Stimulated activated CD8-positive, alpha-beta memory T cell treated with anti-CD3 and anti-CD28 coated beads, Interleukin-4, amount 100 ng/mL, for 4 hours (primary cell): ENCODE measurements at places on chromosomes 16 and 17.
A peak's percentile ranks its signal among the peaks of the same experiment; 100 is the strongest.

DNA sequence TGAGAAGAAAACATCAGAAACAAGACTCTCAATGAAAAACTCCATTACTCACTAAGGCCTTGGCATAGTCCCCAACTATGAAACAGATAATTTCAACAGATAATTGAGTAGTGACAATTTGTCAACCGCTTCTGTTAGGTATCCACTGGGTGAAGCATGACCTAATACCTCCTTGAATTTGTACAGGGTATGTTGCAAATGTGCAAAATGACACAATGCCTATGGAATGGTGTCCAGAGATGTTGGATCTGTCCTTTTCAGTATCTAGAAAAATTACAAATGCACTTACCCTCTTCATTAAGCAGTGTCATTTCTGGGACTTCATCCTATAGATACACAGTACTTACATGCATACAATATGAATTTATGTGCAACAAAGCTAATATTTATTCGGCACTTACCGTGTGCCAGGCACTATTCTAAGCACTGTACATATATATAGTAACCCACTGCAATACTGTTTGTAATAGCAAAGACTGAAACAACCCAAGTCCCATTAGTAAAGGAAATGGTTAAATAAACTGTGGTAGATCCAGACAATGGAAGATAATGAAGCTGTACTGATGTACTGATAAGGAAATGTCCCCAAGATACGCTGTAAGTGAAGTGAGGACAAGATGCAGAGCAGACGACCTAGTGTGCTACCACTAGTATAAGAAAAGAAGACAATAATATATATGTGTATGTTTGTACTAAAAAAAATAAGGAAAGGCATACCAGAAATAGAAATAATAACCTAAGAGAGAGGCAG is 21.4 kb upstream of the SLC6A4 start:
- no peak for DNase-seq

GRCh38 chr17:72971226-72971880 is 121.1 kb downstream of the SLC39A11 start:
- no peak for DNase-seq

GRCh38 chr17:76307299-76307965 is 644 bp downstream of the QRICH2 start:
- no peak for DNase-seq

GRCh38 chr17:76816590-76817135 is 51.5 kb upstream of the MGAT5B start:
- peak; percentile 17 for DNase-seq

DNA sequence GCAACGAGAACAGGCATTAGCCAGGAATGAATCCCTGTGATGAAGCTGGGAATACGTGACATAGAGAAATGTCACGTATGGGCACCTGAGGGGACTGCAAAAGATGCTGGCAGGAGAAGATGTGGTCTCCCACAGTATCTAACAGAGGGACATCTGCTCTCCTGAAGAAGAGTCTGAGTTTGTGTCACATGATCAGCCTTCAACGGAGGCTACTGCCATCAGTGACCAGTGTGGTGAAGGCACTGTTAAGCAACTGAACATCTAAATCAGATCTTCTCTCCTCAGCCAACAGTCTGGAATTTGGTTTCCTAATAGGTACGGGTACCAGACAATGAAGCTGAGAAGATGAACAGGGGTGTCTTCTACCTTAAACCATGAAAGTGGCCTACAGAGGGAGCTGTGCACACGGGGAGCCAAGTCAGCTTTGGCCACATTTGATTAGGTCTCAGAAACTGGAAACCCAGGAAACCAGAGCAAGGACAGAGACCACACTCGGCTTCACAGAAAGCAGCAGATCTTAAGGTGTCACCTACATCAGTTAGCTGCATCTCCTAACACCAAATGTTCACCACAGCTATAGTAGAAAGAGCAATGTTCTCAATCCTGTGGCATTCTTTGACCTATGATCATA is 41.8 kb downstream of the BRD7 start:
- no peak for DNase-seq

- no peak for DNase-seq
Measured at GRCh38 chr17:32546031-32546444, 59.2 kb downstream of the CDK5R1 start.

- no peak for DNase-seq
Measured at GRCh38 chr17:6231886-6232731, 161.9 kb downstream of the WSCD1 start.

DNA sequence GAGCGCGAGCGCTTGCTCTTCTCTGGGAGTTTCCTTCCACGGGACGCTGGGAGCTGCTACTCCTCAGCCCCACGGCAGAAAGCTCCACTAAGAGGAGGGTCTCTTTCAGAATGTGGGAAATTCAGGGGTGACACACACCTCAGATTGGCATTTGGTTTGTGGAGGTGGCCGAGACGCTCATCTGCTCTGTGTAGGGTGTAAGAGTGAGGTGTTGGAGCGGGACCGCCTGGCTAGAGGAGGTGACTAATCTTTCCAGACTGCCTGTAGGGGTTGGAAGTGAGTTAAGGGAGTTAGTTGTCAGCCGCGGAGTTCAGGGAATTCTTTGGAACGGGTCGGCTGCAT is 735 bp downstream of the PSMD11 start:
- peak; percentile 19 for DNase-seq

DNA sequence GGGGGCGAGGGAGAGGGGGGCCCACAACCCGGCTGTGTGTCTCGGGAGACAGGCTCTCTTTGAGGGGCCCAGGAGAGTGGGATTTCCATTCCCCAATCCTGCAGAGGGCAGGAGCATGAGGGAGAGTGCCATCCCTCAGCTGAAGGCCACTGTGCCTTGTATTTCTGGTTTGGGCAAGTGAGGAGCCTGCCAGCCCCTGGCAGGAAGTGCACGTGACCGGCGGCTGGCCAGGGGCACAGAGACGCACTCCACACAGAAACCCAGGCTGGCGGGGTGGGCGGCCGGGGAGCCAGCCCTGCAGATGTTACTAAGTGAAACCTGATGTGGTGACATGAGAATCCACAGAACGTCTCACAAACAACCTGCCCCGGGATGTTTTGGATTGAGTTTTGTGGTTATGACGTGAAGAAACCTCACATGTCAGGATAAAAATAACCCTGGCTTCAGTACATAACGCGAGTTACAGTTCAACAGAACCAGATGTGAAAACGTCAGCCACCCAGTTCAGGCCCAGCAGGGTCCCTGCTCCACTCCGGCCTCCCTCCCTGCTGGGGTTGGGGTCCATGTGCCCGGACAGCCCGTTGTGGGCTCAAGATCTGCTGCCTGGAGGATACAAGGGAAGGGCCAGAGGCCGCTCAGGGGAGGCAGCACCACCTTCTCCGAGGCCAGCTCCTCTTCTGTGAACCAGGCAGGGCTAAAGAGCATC is 51.7 kb upstream of the MTSS2 start:
- DNase-seq: peak; percentile 17

- no peak for DNase-seq
Measured at GRCh38 chr17:1714427-1714979, 4.3 kb upstream of the TLCD2 start.

GRCh38 chr17:38606646-38607611 is 1.2 kb upstream of the SRCIN1 start:
- no peak for DNase-seq

GRCh38 chr16:1056196-1056595 is 16.4 kb upstream of the SSTR5 start:
- DNase-seq: no peak

DNA sequence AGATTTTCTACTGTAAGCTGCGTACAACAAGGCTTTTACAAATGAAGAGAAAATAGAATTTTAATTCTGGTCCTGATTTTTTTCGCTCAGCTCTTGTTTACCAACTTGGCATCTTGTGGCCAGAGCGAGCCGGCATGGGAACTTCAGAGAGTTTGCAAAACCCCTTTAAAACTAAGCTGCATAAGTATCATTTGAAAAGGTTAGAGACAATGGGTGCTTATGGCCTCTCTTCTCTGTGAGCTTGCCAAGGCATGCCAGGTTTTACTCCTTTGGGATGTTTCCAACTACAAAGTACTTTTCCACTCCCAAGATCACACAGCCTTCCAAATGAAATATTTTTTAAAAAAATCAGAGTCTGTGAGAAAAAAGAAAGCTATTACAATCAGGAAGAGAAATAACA is 62.4 kb upstream of the FA2H start:
- DNase-seq: no peak

DNA sequence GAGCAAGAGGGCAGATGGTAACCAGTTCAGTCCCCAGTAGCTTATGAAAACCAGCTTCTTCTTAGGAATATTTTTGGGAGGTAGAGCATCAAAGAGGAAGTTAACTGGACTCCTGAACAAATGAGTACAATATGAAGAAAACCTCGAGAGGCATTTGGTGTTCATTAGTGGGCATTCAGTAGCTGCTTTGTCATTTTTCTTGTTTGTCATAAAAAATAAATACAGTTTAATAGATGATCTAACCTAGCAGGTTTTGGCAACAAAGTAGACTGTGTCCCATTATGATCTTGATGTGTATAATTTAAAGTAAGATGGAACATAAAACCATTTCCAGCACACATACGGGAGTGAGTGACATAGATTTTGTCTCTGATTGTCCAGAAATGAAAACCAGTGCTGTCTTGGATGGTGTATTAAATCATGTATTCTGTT is 173.1 kb downstream of the HS3ST3A1 start:
- DNase-seq: no peak

- DNase-seq: no peak
Measured at GRCh38 chr17:16912021-16912962, 59.6 kb downstream of the TNFRSF13B start.

- no peak for DNase-seq
Measured at GRCh38 chr16:71448274-71448866, 6.5 kb upstream of the TLE7 start.

- no peak for DNase-seq
Measured at GRCh38 chr17:69672924-69673323, 258.4 kb downstream of the MAP2K6 start.

GRCh38 chr17:73467651-73468050 is 155.8 kb upstream of the CDC42EP4 start:
- no peak for DNase-seq

GRCh38 chr16:3479654-3480216 is 15.6 kb downstream of the C16orf90 start:
- DNase-seq: no peak

DNA sequence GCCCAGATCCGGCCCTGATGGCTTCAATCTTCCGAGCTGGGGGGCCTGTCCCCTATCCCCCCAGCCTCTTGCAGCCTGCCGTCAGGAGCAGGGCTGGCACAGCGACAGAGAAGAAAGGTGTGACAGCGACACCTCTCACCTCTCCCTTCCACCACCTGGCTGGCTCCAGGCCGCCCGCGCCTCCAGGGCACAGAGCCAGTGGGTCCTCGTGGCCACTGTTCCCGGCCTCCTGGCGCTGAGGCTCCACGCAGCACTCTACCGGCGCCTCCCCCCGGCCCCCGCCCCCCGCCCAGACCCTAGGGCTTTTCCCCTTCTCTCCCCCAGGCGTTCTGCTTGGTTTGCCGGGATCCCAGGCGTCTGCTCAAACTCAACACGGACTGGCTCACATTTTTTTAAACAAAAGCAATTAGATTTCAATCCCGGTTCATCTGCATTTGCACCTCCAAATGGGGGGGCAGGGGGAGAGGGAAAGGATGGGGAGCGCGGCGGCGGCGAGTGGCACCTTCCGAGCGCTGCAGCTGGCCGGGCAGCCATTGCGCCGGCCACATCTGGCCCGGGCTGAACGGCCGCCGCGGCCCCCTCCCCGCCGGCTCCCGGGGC is 12.8 kb upstream of the CBX8 start:
- DNase-seq: no peak

- DNase-seq: no peak
Measured at GRCh38 chr17:60845012-60845411, 167.4 kb downstream of the BCAS3 start.

DNA sequence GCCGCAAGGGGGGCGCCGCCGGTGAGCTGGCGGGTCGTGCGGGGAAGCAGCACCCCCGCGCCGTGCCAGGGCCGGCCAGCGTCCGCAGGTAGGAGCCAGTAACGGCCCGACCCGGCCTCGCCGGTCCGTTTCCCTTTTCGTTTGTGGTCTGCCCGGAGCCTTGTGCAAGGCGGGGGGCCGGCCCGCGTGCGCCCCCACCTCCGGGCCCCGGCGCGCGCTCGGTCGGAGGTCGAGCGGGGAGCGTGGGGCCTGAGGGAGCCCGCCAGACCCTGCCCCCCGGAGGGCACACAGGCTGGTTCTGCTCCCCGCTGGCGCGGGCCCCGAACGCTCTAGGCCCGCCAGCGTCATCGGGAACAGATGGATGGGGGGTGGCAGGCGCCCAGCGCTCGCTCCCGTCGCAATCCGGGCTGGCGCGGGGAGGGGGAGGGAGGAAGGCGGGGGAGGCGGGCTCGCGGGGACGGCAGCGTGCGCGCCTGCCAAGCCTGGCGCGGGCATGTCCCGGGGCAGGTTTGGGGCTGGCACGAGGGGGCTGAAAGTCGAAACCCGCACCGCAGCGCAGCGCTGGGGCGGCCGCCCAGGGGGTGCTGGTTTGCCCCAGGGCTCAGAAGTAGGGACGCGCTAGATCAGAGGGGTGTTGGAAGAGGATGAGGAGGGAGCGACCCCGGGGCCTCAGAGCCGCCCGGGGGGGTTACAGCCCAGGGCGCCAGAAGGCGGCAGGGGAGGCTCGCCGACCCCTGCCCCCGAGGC is 1.5 kb upstream of the GSE1 start:
- no peak for DNase-seq

DNA sequence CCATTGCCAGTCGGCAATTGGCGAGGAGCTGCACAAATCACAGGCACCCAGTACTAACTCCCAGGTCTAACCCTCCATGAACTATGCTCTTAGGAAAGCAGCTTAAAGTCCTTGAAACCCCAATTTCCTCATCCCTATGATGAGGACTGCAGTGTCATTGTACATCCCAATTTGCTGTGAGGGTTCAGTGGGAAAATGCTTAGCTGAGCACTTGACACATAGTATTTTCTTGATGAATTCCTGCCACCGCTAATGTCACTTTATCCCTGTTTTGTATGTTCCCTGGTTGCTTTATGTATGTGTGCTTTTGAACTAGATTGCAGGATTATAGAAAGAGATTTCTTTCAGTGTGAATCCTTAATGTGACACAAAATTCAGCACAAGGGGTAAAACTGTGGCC is 161.5 kb upstream of the RBFOX1 start:
- no peak for DNase-seq

- no peak for DNase-seq
Measured at GRCh38 chr17:29757788-29758187, 135.1 kb upstream of the CORO6 start.

DNA sequence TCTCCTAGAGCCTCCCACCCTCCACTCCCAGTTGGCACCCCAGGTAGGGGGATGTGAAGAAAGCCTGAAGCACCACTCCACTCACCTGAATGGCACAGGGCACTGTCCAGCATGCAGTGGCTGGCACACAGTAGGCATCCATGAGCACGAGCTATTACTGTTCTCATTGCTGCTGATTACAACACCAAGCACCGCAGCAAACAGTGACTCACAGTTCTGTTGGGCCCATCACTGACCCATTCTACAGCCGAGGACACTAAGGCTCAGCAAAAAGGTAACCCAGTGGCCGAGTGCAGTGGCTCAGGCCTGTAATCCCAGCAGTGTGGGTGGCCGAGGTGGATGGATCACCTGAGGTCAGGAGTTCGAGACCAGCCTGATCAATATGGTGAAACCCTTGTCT is 2.7 kb downstream of the ZSCAN10 start:
- DNase-seq: no peak

- DNase-seq: no peak
Measured at GRCh38 chr17:21215935-21216334, 2.0 kb upstream of the TMEM11 start.

- no peak for DNase-seq
Measured at GRCh38 chr17:7818746-7819645, 15.0 kb upstream of the KDM6B start.

- DNase-seq: no peak
Measured at GRCh38 chr17:50630524-50631194, 4.0 kb upstream of the ABCC3 start.

GRCh38 chr17:8803531-8804420 is 4.6 kb upstream of the MFSD6L start:
- DNase-seq: no peak
